Immature natural killer cell (primary cell): ENCODE measurements at places on chromosomes 16 and 17. TPM values are rescaled to one million over a fixed set of nuclear protein-coding genes. Genes with fewer than 3 reads are reported as not detected.

The CHRNE gene
- polyA plus RNA-seq, result 3.9 TPM

DNA sequence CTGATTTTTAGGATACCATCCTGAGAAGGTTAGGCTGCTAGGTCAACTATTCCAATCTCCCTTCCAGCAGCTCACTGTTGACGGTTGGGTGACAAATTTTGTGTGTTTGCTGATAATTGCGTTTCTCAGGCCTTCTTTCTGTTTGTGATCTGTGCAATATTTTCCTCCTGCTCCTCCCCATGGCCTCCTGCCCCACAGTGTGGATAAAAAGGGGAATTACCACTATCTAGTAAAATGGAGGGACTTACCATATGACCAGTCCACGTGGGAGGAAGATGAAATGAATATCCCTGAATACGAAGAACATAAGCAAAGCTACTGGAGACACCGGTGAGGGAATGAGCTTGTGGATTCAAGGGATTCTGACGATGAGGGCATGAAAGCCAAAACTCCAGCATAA lies 9.2 kb downstream of the CHD3 start:
- DNase-seq, result peak; percentile 27

- no peak for DNase-seq
Observed at GRCh38 chr17:81947189-81947588, at the start of gene MYADML2. Gene MYADML2, minus strand, starts transcription at chr17:81947233. Its CDS starts 5,492 bp downstream, at chr17:81941741.

GRCh38 chr16:10171221-10171620 lies 11.0 kb downstream of the GRIN2A start:
- DNase-seq, result no peak

The UTS2R gene
- polyA plus RNA-seq, result not detected

The MIS12 gene
- 32.6 TPM for polyA plus RNA-seq

The ARHGAP23 gene
- polyA plus RNA-seq, result not detected

DNA sequence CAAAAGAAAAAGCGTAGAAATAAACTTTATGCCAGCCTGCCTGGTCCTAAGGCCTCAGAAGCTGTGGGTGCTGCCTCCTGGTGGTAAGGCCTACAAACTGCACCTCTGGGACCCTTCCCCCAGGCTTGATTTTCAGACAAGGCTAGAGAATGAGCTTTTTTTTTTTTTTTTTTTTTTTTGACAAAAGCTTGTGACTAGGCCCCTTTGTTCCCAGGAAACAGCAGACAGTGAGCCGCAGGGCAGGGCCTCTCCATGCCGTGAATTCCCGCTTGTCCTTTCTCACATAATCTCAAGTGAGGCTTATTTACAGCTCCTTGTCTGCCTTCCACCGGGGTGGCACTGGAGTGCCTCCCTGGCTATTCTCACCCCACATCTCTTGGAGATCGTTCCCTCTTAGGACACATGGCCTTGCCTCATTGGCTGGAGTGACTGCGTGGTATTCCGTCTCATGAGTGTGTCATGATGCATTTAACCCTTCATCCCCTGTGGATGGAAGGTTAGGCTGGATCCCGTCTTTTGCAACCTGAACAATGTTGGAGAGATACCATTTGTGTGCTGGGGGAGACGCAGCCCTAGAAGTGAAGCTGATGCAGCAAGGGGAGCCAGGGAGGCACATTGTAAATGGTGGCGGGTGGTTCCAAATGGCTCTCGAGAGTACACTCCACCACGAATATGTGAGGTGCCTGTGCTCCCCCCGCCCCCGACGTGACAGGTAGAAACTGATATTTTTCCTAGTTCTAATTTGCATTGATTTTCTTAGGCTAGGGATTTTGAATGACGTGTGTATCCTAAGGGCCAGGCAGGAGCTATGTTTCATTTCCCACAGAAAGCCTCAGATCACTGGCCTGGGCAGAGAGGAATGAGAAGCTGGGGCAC lies 49.6 kb downstream of the USP22 start:
- peak; percentile 33 for DNase-seq

DNA sequence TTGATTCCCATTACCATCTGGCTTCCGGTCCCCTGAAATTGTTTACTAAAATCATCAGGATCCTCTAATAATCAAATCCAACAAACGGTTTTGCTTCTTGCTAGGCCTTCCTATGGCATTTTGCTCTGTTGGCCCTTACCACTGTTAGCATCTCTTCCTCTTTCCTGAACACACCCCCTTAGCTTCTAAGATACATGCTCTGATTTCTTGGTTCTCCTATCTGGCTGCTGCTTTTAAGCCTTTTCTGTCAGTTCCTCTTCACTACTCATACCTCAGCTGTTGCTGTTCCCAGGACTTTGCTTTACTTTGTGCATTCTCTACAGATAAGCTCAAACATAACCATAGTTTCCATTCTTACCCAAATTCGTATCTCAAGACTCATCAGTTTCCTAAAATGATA lies 11.4 kb downstream of the CAPNS2 start:
- DNase-seq, result no peak

GRCh38 chr16:1767116-1767994 lies 4.0 kb downstream of the NME3 start:
- DNase-seq, result no peak

- DNase-seq, result peak; percentile 89
Observed at GRCh38 chr16:3129137-3130131, 5.4 kb upstream of the ZNF213 start.

The CDH15 gene
- not detected for polyA plus RNA-seq

DNA sequence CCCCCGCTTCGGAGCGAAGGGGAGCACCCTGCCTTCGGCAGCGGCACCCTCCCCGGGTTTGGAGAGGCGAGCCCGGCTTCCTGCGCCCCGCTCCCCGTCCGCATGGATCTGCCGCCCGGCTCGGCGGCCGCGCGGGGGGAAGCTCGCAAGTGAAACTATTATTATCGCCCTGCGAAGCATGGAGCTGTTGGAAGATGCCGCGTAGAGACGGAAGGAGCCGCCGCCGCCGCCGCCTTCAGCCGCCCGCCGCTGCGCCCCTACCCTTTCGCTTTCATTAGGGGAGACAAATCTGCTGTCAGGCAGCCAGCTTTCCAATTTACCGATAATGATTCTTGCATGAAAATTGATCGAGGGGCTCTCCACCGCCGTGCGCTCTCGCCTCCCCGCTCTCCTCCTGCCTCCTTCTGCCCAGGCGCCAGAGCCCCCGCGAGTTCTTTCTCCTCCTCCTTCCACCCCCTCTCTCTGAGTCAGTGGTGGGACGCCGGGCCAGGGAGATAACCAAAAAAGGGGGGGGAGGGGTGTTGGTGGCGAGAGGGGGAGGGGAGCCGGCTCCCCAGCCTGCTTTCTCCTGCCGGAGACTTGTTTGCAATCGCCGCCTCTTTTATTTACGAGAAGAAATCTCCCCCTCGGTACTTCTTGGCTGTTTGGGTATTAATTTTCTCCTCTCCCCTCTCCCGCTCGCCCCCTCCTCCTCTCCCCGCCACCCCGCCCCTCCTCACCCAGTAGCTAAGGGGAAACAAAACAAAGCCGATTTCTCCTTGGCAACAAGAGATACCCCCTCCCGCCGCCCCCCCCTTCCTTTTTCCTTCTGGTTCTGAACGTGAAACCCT lies 58.0 kb upstream of the GSE1 start:
- DNase-seq, result peak; percentile 84

DNA sequence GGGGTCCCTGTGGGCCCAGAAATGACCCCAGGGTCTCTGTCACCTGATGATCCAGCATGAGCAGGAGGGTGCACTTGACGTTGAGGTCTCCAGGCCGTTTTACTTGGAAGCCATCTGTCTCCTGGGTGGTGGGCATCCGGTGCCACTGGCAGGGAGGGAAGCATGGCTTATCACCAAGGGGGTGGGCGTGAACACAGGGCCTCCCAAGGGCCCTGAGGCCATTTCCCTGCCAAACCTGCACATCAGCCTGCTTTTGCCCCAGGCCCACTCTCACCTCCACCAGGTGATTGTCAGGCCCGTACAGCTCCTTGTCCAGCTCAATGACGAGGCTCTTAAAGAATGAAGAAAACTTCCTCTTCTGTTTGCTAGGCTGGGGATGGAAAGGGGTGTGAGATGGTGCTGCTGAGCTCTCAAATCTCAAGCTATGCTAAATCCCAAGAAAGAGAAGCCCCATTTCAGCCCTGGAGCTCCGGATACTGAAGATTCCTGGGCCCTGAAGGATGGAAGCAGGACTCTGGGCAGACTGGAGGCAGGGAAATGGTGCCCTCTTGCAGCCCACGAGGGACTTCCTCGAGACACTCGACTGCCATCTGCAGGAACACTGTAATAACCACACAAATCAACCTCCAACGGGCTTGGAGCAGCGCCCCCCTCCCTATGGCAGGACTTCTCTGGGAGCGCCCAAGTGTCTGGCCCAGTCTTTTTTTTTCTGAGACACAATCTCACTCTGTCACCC lies 7.1 kb upstream of the FTSJ3 start:
- peak; percentile 43 for DNase-seq

DNA sequence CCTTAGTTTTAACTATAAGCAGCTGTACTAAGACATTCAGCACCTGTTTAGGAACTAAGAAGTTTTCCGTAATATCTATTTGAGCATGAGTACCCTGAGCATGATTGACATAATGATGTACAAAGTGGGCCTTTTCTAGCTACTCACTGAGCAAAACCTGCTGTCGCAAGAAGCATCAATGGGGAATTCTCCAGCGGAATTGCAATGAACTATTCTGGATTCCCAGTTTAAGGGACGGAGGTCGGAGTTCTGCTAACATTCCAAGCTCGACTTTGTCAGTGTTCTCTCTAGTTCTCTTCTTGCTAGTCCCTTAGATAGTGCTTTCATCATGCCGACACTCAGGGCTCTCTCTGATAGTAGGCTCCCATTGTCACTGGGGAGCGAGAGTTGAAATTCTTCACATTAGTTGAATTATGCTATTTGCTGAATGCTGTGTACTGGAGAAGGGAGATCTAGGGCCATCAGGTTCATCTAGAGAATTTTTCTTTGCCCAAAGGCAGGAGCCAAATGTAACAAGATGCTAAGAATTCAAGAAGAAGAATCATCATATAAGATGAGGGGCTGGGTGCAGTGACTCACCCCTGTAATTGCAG lies 40.2 kb upstream of the MYH2 start:
- no peak for DNase-seq

- no peak for DNase-seq
Observed at GRCh38 chr17:78892062-78892456, 10.9 kb downstream of the CEP295NL start.

- DNase-seq, result no peak
Observed at GRCh38 chr16:12828206-12828605, 24.5 kb upstream of the CPPED1 start.
